Suppressor macrophage treated with lipopolysaccharide for 4 hours (primary cell): ENCODE measurements at places on chromosomes 2 and 18.

DNA sequence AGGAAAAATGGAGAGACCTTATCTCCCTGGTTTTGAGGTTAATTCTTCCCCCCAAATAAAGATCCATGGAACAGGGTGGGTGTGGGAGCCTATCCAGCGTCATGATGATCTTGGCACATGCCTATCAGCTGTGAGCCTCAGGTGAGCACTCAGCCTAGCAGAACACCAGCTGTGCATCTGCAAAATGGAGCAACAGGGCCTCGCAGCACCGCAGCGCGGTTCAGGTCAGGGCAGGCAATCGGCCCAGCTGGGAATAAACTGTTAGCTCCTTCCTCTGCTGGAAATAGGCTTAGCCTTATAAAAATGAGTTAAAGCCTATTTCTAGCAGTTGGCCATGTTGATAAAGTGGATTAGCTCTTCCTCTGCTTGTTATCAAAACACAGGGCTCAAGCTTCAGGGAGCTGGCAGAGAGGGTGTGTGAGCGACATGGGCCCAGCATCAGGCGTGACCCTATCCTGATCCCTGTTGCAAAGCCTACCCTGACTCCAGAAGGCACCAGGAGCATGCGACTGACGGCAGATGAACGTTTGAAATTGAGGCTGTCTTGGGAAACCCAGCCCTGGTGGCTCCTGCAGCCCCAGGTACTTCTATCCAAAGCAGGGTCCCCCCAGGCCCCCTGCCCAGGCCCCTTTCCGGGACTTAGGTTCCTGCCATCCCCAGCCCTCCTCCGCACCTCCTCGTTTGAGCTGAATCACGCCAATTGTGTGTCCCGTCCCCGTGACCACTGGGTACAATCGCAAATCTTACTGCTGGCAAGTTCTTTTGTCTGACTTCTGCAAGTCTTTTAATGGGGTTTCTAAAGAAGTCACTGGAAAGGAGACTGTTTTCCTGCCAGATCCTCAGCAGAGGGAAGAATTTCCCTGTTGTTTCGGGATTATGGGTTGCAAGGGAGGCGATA, 35.4 kb downstream of the ARHGEF4 start:
- DNase-seq, result no peak

DNA sequence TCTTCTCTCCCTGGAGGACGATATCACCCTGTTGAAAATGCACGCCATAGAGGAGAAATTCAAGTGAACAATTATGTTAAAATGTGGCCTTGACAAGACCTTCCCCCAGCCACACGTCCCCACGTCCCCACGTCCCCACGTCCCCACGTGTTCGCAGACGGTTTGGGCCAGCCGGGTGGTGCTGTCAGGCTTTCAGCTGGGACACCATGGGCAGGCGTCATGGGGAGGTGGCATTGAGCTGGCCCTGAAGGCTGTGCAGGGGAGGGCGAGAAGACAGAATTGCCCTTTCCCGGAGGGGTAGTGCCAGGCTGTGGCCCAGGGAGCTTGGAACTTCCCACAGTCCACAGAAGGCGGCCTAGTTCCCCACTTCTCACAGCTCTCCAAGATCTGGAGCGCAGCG, 240.7 kb upstream of the RAB6C start:
- no peak for DNase-seq

DNA sequence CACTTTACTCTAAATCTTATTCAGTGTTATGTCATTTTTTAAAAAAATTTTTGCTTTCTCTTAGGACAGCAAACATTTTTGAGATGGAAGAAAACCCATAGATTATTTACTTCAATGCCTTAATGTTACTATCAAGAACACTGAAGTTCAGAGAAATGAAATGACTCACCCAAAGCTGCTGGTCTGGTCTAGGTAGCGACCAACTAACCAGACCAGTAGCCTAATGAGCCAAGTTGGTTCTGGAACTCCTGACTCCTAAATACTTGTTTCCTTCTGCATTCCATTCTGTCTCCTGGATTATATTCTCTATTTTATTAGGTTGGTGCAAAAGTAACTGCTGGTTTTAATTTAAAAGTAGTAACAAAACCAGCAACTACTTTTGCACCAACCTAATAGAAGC, 35.4 kb downstream of the SLC8A1 start:
- no peak for DNase-seq

GRCh38 chr2:40450066-40450795, 1.7 kb downstream of the SLC8A1 start:
- DNase-seq, result peak; percentile 93

- DNase-seq, result no peak
Observed at GRCh38 chr2:187509667-187510417, 44.4 kb downstream of the TFPI start.

GRCh38 chr2:8629402-8629801, 52.5 kb upstream of the ID2 start:
- DNase-seq, result no peak

GRCh38 chr2:121519732-121520640, 10.7 kb upstream of the RNU4ATAC start:
- no peak for DNase-seq

DNA sequence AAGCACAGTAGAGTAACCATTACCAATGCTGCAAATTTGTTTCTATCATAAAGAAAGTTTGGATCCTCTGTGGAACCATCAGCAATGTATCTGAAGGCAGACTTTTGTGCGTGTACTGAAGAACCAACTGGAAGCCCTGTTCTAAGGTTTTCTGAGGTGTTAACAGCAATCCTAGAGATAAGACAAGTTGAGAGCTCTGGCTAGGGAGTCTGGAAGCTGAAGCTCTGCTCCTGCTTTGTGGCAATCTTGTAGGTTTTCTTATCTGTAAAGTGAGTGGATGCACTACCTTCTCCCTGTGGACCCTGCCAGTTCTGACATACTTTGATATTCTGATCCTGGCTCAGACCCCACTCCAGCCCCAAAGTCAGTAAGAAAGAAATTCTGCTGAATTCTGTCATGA, 171.2 kb upstream of the SLC14A2 start:
- no peak for DNase-seq

- no peak for DNase-seq
Observed at GRCh38 chr2:58767828-58768714, 526.9 kb upstream of the FANCL start.
